ENCODE measurements at places on chromosomes 13 and 19.

GRCh38 chr13:25691654-25692053, 319.9 kb downstream of the ATP8A2 start:
- DNase-seq: no peak

DNA sequence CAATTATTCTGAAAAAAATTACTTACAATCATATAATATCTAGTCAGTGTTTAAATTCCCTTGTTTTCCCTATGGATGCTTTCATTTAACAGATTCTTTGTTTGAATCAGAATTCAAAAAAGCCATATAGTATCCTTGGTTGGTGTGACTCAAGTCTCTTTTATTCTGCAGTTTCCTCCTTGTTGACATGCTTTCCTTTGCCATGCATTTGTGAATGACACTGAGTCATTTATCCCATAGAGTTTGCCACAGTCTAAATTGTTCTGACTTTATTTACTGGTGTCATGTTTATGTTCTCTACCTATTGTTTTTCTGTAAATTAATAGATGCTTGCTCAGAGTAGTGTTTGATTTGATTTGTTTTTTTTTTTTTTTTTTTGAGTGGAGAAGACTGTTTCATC, 893.8 kb upstream of the SLC10A2 start:
- DNase-seq: no peak

GRCh38 chr13:64810750-64811149, 2419.4 kb downstream of the PCDH9 start:
- DNase-seq: no peak

DNA sequence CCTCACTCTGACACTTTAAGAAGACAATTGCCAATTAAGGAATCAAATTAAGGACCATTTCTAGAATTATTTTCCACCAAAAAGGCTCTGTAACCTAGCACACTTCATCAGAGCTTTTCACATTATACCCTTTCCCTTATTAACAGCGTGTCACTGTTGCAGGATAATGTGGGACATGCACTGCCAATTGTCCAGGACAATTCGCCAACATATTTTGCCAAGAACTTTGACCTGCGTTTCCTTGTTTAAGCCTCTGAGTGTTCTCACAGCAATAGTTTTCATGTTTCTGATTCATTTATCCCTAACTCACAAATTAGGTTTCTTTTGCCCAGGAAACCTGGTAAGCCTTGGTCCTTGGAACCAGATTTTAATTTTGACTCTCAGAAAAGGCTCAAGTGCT, 13.3 kb downstream of the COL4A1 start:
- no peak for DNase-seq

- DNase-seq: no peak
These were observed 123.0 kb upstream of the KL start for GRCh38 chr13:32893176-32893575.

Data from stimulated activated CD4-positive, alpha-beta T cell treated with anti-CD3 and anti-CD28 coated beads, TNF-alpha, amount 100 ng/mL, for 24 hours (primary cell).